ENCODE measurements at places on chromosomes 5 and 9. TPM values are rescaled to one million over a fixed set of nuclear protein-coding genes. Genes with fewer than 3 reads are reported as not detected.

Gene TAF11L10
- not detected for total RNA-seq

Gene SPATA24
- total RNA-seq, result 3.9 TPM

Gene CAMK4
- total RNA-seq, result 225 TPM

Gene ABO
- 0.31 TPM for total RNA-seq

Gene EGR1
- total RNA-seq, result 5.7 TPM

Gene MLANA
- not detected for total RNA-seq

Gene SH2D3C
- 10.9 TPM for total RNA-seq

Gene SPATA31E1
- not detected for total RNA-seq

Gene ARHGEF39
- total RNA-seq, result 0.17 TPM

Gene FOXD4L6
- not detected for total RNA-seq

Gene PCDHA1
- total RNA-seq, result not detected

Gene OTULINL
- 60.9 TPM for total RNA-seq

Gene ACTBL2
- not detected for total RNA-seq

Gene RNF180
- total RNA-seq, result not detected

Gene NMRK1
- 45.3 TPM for total RNA-seq

Gene PIK3R1
- 459 TPM for total RNA-seq

Gene SHC3
- not detected for total RNA-seq

Gene SLIT3
- total RNA-seq, result not detected

Gene ACOT12
- 0.39 TPM for total RNA-seq

Gene IL33
- not detected for total RNA-seq

Gene LCN2
- total RNA-seq, result not detected

Gene FCN2
- not detected for total RNA-seq

Gene ZNF883
- total RNA-seq, result 0.31 TPM

Gene PDE4D
- 164 TPM for total RNA-seq

Gene FOXD4
- not detected for total RNA-seq

Gene JMY
- total RNA-seq, result 73.5 TPM

Gene LHX3
- 0.11 TPM for total RNA-seq

Measured in CD4-positive, alpha-beta T cell (primary cell).